ENCODE measurements at places on chromosomes 6 and 20.

- DNase-seq: no peak
Observed at GRCh38 chr6:17001188-17001587, 100.7 kb upstream of the STMND1 start.

- no peak for DNase-seq
Observed at GRCh38 chr6:132491881-132492280, 21.0 kb downstream of the STX7 start.

DNA sequence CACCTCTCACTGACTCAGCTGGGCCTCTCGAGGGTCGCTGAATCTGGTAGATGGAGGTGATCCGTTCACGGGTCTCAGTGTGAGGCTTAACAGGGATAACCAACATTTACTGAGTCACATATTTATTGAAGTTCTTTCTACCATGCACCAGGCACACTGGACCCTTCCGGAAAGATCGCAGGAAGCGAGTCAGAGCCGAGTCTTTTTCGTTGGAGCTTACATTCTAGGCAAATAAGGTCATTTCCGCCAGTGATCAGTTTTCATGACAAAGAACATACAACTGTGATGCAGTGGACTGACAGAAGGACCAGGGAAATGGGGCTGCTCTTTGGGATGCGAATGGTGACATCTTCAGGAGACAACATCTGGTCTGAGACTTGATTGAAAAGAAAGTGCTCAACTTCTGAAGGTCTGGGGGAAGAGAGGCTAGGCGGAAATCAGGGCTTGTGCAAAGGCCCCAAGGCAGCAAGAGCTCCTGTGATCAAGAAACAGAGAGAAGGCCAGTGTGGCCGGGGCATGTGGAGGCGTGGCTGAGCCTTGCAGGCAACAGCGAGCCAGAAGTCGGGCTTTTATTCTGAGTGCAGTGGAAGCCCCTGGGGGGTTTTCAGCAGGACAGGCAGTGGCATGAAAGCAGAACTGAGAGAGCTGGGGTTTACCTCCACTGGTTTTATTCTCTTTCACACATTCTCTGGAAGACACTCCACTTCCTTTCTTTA lies 56.7 kb downstream of the APCDD1L start:
- DNase-seq: no peak

DNA sequence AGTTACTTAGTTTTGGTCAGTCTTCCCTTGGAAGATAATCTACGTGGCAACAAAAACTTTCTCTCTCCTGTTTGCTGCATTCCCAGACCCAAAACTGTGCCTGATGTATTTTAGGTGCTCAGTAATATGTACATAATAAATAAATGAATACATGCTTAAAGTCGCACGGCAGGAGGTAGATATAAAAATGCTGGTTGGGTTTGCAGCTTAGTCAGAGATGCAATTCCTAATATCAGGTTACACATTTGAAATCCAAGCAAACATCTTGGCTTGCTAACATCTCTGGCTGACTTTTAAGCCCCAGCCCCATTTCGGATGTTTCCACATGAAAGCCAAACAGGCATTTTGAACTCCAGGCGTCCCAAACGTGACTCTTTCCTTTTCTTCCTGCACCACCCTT lies 91.0 kb downstream of the KCNQ5 start:
- DNase-seq: no peak

DNA sequence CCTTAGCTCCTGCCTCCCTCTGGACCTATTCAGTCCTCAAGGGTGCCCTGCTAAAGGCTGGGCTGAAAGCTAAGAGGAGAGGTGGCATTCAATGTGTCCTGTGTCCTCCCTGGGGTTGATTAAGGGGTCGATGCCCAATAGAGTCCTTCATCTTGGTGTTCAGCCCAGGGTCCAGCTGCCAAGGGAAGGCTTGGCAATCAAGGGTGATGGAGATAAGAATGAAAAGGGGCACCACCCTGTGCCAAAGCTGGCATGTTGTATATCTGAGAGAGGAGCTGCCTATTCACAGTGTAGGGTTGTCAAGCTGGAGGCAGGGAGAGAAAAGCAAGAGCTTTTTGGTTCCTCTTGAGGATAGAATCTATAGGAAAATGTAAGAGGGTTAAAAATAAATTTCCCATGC lies 12.3 kb downstream of the C20orf173 start:
- DNase-seq: no peak

DNA sequence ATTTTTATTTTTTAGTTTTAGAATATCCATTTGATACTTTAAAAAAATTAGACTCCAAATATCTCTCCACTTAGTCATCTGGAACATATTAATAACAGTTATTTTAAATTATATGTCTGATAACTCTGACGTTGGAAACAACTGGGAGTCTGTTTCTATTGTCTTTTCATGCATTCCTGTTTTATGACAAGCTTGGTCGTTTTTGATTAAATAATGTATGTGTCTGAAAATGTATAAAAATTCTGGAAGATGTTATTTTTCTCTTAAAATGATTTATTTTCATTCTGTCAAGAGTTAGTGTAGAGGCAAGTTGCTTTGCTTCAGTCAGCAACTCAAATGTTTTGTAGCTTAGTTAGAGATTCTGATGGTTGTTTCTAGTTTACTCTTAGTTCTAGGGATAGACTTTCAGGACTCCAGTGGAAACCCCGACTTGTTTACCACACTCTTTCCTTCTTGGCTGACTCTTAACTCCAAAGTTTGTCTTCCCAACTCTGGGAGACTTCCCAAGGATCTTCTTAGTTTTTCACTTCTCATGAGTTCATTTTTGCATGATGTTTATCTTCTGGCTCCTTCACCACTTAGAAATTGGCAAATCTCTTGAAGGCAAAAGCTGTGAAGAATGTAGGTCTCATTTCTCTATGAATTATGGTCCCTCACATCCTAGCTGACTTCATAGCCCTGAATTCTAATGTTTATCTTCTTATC lies 190.9 kb downstream of the LAMA2 start:
- DNase-seq: no peak

DNA sequence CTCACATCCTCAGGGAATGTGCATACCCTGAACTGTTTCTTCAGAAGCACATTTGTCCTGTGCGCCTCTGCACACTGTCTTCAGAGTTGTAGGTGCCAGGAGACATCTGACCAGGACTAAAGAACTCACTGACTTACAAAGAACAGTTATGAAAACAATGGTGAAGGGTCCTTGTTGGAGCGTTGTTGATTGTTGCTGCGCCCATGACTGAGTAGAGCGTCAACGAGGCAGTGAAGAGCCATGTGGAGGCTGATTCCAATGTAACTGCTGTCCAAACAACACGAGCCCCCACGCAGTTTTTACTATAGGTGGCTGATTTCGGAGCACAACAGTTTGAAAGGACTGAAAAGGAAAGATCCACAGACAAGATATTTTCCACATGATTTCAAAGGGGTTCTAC lies 380.3 kb downstream of the CDH26 start:
- DNase-seq: no peak

GRCh38 chr6:75386050-75386770 lies 101.6 kb upstream of the TMEM30A start:
- no peak for DNase-seq

- no peak for DNase-seq
Observed at GRCh38 chr6:140018588-140018987, 644.1 kb upstream of the CITED2 start.

GRCh38 chr6:134810402-134810801 lies 139.5 kb downstream of the ALDH8A1 start:
- no peak for DNase-seq

GRCh38 chr20:39462416-39462945 lies 500.3 kb downstream of the DHX35 start:
- no peak for DNase-seq

GRCh38 chr6:56992703-56993102 lies 37.8 kb downstream of the BEND6 start:
- DNase-seq: no peak

GRCh38 chr6:144667532-144668503 lies 382.7 kb downstream of the UTRN start:
- DNase-seq: no peak

DNA sequence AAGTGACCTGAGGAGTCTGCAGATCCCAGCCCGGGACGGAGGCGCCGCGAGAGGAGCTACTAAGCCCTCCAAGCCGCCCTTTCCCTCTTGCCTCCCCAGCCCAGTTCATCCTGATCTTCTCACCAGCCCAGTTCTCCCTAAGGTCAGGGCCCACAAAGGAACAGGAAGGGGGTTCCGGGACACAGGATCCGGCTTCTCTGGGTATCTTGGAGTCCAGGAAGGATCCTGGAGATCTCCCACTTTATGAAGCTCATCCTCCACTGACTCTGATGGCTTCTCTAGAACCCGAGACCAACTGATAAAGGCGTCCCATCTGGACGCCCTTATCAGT lies 36.9 kb upstream of the HLA-C start:
- no peak for DNase-seq

DNA sequence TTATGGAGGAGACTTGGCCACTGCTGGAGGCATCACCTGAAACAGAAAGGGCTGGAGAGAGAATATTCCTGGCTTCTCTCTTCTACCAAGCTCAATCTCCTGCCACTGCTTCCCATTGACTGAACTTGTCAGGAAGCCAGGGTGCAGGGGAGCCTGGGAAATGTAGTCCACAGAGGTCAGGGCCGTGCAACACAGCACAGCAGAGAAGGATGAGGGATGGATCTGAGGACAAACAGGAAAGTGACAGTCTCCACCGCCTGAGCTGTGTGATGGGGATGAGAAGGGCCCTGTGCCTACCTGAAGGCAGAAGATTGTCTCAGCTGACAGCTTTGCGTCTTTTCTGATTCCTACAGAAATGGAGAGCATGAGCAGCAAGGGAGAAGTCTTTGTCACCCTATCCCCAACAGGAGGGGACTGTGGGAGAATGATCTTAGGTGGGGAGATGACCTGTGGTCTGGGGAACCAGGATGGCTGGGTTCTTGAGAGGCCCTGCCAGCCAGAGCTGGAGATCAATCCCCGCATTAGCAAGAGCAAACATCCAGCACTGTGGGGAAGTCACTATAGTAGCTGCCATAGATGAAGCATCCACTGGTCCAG lies 114.2 kb downstream of the SNX5 start:
- DNase-seq: peak; percentile 7

DNA sequence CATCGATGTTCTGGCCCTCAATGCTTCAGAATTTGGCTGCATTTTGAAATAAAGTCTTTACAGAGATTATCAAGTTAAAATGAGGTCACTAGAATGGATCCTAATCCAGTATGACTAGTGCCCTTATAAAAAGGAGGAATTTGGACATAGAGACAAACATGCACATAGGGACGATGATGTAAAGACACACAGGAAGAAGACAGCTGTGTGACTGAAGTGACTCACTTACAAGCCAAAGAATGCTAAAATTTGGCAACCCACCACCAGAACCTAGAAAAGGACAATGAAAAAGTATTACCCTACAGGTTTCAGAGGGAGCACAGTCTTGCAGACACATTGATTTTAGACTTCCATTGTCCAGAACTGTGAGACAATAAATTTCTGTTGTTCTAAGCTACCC lies 322.8 kb upstream of the GJE1 start:
- no peak for DNase-seq

DNA sequence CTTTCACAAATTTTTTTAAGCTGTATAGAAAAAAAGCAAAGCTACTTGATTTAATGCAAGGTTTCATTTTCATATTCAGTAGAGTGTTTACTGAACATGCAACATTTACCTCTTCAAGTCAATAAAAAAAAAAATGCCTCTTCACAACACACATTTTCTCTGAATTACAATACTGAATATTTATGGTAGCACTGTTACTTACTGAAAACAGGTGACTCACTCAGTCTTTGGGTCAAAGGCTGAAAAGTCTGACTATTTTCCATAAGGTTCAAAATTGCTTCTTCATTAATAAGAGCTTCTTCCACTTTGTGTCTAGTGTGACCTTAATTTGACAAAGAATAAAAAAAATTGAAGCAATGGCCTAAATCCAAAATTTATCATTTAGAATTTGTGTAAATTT lies 101.9 kb downstream of the REV3L start:
- DNase-seq: no peak

DNA sequence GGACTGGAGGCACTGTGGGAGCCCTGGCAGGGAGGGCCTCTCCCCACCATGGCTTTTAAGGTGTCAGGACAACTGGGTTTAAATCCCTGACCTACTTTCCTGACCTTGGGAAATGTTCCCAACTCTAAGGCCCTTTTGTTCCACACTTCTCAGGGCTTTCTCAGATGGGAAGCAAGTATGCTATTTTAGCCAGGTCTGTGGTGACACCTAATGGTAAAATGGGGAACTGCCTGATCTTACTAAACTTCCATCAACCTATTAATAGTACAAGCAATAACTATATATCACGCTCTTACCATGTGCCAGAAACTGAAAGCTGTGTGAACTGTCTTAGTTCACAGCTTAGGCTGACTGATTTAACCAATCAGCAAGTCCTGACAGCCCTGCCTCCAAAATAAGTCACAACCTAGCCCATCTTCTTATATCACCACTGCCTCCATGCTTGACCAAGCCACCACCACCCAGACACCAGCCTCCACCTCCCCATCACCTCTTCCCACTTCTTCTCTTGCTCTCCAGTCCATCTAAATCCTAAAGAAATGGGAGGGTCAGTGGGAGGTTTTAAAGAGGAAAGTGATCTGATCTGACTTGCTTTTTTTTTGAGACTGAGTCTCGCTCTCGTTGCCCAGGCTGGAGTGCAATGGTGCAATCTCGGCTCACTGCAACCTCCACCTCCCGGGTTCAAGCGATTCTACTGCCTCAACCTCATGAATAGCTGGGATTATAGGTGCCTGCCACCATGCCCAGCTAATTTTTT lies 6.9 kb upstream of the BLCAP start:
- DNase-seq: peak; percentile 79

GRCh38 chr6:44257753-44258324 lies 511 bp upstream of the SLC35B2 start:
- DNase-seq: no peak

DNA sequence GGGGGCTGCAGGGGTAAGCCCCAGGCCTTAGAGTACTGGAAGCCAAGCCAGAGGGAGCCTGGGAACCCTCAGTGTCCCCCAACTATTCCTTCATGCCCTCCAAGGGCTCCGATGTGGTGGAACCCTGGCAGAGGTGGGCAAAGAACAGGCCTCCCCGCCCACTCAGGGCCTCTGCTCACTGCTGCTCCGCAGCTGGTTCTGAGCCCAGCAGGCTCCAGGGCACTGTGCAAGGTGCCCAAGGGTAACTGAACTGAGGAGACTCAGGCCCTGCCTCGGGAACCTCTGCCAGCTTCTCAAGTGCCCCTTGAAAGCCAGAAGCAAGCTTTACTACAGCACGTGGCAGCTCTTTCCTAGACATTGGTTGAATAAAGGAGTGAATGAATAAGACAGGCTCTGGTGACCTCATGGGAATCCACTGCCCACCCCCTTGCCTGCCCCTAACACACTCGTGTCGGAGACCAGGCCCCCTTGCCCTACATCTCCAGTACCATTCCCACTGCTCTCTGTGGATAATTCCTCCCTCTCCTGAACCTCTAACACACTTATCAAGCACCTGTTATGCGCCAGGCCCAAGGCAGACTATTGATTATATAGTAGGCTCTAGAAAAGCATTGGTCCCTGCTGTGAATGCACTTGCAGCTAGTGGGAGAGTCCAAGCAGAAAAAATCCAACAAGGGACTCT lies 55.0 kb downstream of the TOX2 start:
- DNase-seq: no peak

- no peak for DNase-seq
Observed at GRCh38 chr20:17456279-17456678, 74.9 kb downstream of the BFSP1 start.

GRCh38 chr6:6686748-6687601 lies 98.5 kb downstream of the LY86 start:
- peak; percentile 96 for DNase-seq

Measured in NCI-H1930 (cell line).